ENCODE measurements at places on chromosomes 5 and 9.

GRCh38 chr9:95741631-95742030, 133.9 kb upstream of the ERCC6L2 start:
- DNase-seq, result no peak
- peaks cover 3% of the 10 kb centered on the region for H3K27me3 ChIP-seq
- no peak overlapping the region for H3K27ac ChIP-seq
- peaks cover 5% of the 10 kb centered on the region for H3K4me1 ChIP-seq
- H3K36me3 ChIP-seq, result no peaks in the 10 kb centered on the region

GRCh38 chr5:133687212-133688061, 75.1 kb upstream of the FSTL4 start:
- H3K27me3 ChIP-seq, result peaks cover 24% of the 10 kb centered on the region
- no peaks in the 10 kb centered on the region for H3K4me1 ChIP-seq
- DNase-seq, result no peak
- H3K4me3 ChIP-seq, result no peak overlapping the region

GRCh38 chr5:15585841-15586591, 86.0 kb downstream of the FBXL7 start:
- H3K4me1 ChIP-seq, result no peaks in the 10 kb centered on the region
- no peaks in the 10 kb centered on the region for H3K27me3 ChIP-seq
- H3K4me3 ChIP-seq, result no peak overlapping the region
- DNase-seq, result no peak

DNA sequence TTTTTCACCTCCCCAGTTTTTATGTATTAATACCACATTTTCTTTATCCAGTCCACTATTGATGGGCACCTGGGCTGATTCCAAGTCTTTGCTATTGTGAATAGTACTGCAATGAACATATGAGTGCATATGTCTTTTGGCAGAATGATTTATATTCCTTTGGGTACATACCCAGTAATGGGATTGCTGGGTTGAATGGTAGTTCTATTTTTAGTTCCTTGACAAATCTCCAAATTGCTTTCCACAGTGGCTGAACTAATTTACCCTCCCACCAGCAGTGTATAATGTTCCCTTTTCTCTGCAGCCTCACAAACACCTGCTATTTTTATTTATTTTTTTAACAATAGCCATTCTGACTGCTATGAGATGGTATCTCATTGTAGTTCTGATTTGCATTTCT, 340.2 kb downstream of the ADAMTS6 start:
- H3K4me1 ChIP-seq, result no peaks in the 10 kb centered on the region
- DNase-seq, result no peak
- peaks cover 4% of the 10 kb centered on the region for H3K27me3 ChIP-seq
- no peaks in the 10 kb centered on the region for H3K36me3 ChIP-seq
- H3K4me3 ChIP-seq, result no peak overlapping the region

DNA sequence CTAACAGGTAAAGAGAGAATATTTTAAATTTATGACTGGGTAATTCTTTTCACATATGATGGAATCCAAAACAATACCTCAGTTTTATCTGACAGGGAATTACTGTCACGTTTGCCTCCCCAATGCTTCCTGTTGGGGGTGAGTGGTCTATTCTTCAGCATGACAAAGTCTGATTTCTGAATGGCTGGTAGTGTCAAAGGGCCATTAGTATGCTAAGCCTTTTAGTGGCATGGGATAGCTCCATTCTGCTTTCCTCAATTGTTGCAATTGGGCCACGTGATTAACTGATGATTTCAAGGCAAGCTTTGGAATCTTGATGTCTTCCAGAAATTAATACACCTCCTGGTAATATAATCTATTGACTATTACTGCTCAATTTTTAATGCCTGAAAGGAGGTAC, 14.7 kb upstream of the NDUFS4 start:
- DNase-seq, result no peak
- H3K4me3 ChIP-seq, result no peak overlapping the region
- no peaks in the 10 kb centered on the region for H3K36me3 ChIP-seq
- no peaks in the 10 kb centered on the region for H3K4me1 ChIP-seq
- no peak overlapping the region for H3K27ac ChIP-seq

GRCh38 chr5:57976506-57976905, 483.4 kb downstream of the PLK2 start:
- H3K27me3 ChIP-seq, result no peaks in the 10 kb centered on the region
- H3K4me1 ChIP-seq, result no peaks in the 10 kb centered on the region
- H3K27ac ChIP-seq, result no peak overlapping the region
- H3K4me3 ChIP-seq, result no peak overlapping the region

DNA sequence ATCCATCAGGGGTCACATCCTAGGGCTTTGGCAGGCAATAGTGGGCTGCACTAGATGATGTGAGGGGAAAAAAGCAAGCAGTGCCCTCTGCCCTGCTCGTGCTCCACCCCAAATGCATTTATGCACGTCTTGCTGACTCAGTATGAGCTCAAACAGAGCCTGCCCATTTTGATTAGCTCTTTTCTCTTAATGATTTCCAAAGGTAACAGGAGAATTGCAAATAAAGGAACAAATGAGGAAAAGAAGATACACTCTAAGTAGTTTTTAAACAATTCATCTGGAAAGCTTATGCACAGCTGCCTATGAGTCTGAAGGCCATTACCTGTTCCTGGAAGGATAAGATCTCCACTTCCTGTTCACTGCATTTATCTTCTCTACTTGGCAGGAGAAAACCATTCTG, 364.2 kb downstream of the TMEM232 start:
- no peak overlapping the region for H3K27ac ChIP-seq
- DNase-seq, result no peak
- H3K4me1 ChIP-seq, result no peaks in the 10 kb centered on the region
- H3K36me3 ChIP-seq, result no peaks in the 10 kb centered on the region
- no peaks in the 10 kb centered on the region for H3K27me3 ChIP-seq

- no peak for DNase-seq
- no peaks in the 10 kb centered on the region for H3K36me3 ChIP-seq
- H3K27me3 ChIP-seq, result no peaks in the 10 kb centered on the region
- H3K4me3 ChIP-seq, result no peak overlapping the region
These were observed 87.0 kb upstream of the ATG10 start for GRCh38 chr5:81884871-81885270.

GRCh38 chr9:80156756-80157472, 585.1 kb downstream of the TLE4 start:
- no peak overlapping the region for H3K27ac ChIP-seq
- no peak for DNase-seq
- no peaks in the 10 kb centered on the region for H3K36me3 ChIP-seq
- peaks cover 20% of the 10 kb centered on the region for H3K27me3 ChIP-seq
